ENCODE measurements at places on chromosomes 16 and 17.

DNA sequence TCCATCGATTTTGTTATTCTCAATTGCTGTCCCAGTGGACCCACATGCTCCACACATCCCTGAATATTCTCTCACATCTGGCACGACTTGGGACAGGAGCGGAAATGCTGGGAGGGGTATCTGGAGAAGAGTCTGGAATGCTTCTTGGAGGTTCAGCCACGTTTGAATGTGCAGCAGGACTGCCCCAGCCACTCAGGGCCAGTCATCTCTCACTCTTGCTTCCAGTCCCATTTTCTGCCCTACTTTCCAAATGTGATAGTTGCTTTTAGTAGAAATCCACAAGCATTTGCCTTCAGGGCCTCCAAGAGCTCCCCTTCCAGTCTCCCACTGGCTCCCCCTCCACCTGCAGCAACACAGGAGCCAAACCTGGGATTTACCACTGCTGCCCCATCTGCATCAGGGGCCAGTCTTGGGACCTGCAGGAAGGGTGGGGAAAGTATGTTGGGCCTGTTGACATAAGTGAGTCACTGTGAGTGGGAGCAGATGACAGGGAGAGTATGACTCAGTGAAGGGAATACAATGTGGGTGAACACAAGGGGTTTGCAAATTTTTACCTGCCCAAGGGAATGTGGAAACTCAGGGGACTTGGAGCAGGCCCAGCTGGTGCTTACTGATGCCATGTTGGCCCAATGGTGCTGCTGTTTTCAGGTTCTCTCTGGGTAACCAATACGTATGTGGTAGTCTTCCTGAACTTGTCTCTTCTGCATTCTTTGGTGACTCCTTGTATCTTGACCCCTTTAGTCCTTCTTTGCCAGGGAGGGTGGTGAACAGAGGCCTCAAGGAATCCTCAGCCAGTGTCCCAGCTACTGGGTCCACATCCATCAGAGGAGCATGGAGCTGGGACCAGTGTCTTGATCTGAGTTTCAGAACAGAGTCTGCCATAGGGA is 78.8 kb upstream of the CRHR1 start:
- no peak for DNase-seq

DNA sequence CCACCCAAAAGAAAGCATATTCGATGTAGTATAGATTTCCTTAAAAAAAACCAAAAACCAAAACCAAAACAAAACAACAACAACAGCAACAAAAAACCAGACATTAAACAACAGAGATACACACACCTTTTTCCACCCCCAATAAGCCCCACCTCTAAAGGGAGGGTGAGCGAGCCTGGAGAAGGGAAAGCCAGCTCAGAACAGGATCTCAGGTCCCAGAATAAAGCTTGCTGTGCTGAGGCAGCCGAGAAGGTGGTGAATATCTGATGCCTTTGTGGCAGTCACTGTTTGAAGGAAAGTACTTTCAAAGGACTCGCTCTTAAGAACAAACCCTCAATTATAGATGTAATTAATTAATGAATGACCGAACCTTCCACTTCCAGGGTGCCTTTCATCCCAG is 470 bp downstream of the KRT23 start:
- no peak for DNase-seq

DNA sequence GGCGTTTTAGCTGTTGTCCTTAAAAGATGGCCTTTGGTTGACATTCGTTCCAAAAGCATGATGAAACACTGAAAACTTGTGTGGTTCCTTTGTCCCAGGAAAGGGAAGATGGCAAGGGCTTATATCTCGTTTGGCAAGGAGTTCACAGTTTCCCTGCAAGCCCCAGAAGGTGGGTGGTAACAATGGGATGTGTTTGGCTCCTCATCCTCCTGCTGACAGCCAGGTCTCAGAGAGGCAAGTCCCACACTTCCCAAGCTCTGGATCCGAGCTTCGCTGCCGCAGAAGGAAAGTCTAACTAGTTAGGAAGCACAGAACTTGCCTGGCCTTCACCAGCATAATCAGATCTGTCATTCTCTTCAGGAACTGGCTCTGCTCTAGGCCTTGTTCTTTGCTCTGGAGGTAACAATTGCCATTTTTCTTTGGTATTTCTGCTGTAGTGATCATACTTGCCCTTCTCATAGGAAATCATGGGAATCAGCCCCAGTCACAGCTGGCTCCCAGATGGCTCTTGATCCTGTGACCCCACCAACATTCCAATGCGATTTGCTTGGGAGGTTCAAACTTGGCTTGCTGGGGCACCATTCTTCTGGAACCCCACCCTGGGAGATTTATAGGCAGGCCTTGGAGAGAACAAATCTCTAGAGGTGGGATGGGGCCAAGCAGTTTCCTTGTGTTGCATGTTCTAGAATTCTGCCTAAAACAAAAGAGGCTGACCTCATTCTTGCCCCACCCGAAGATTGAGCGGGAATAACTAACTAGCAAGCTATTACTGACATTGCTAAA is 17.9 kb downstream of the KPNA2 start:
- DNase-seq, result no peak

GRCh38 chr16:19093631-19094541 is 19.9 kb upstream of the ITPRIPL2 start:
- no peak for DNase-seq

GRCh38 chr16:67449336-67449735 is 18.4 kb downstream of the HSD11B2 start:
- DNase-seq, result no peak

- no peak for DNase-seq
Measured at GRCh38 chr17:920190-920589, 59.4 kb downstream of the NXN start.

GRCh38 chr17:33416131-33416530 is 123.0 kb upstream of the ASIC2 start:
- DNase-seq, result no peak

GRCh38 chr16:87222335-87222734 is 94.9 kb downstream of the C16orf95 start:
- DNase-seq, result no peak

DNA sequence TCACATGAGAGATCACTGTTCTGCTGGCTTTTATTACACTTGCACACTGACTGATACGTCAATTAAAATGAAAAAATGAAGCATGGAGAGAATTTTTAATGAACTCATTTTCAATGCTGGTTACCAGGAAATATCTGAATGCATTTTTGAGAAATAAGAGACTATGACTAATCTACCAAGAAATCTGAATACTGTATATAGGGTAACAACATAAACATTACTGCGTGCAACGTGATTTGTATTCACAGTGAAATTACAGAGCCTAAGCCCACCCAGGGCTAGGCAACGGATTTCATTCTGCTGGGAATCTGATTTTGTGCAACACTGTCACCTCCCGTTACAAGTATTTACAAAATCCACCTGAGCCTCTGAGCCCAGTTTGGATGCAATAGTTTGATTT is 23.8 kb upstream of the LCMT1 start:
- no peak for DNase-seq

- DNase-seq, result no peak
Measured at GRCh38 chr16:17382514-17382913, 88.2 kb downstream of the XYLT1 start.

- no peak for DNase-seq
Measured at GRCh38 chr17:8665684-8666083, 35.2 kb upstream of the MYH10 start.

DNA sequence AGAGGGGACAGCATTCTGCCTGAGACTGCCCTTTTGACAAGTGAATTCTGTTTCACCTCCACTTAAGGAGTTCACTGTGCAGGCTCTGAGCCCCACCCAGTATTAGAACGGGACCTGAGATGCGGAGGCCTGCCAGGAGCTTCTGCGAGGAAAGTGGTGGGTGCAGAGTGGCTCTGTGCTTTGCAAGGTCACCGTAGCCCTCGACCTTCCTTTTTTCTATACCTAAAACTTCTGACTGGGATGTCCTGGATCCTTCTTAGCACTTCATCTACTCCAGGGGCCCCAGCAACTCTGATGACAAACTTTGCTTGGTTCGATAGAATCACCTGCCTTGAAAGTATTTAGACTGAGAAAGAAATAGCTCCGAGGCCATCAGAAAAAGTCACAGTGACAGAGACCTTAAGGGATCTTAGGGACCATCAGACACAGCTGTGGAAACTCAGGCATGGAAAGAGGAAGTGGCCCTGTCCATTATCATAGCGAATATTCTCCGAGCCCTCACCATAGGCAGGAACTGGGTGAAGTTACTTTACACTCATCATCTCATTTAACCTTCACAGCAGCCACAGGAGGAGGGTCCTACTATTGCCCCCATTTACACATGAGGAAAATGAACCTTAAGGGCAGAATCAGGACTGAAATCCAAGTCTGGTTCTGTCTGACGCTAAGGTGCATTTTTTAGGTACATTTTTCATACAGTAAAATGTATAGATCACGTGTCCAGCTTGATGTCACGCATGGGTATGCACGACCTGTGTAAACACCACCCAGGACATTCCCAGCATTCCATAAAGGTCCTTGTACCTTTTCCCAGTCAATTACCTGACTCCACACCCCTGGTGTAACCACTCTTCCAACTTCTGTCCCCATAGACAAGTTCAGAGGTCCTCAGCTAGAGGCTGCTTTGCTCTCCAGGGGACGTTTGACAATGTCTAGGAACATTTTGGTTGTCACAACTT is 676 bp upstream of the KRT13 start:
- no peak for DNase-seq

- no peak for DNase-seq
Measured at GRCh38 chr17:65246252-65246651, 109.1 kb downstream of the RGS9 start.

- DNase-seq, result no peak
Measured at GRCh38 chr17:4104506-4104905, 38.3 kb downstream of the ZZEF1 start.

GRCh38 chr16:75012380-75013081 is 13.7 kb downstream of the ZNRF1 start:
- no peak for DNase-seq

- DNase-seq, result no peak
Measured at GRCh38 chr17:8712698-8713097, 31.9 kb downstream of the CCDC42 start.

- DNase-seq, result no peak
Measured at GRCh38 chr17:75712446-75712845, 8.8 kb upstream of the ITGB4 start.

DNA sequence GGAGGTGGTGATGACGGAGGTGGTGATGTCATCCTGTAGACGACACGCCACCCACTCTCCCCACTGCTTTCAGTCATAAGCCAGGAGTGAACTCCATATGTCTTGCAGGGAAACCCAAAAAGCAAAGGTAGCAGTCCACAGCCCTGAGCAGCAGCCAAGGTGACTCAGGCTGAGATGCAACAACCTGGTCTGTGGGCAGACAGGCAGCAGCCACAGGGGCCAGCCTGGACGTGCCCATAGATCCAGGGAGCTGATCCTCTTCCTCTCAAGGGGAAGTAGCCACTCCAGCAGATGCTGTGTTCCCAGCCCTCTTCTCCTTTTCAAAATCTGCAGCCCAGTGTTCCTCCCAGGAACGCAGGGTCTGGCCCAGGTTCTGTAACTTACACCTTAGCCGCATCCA is 17.3 kb upstream of the CIITA start:
- DNase-seq, result no peak

- no peak for DNase-seq
Measured at GRCh38 chr17:79978548-79978855, 57.2 kb downstream of the TBC1D16 start.

GRCh38 chr16:69057400-69058378 is 47.8 kb upstream of the HAS3 start:
- DNase-seq, result no peak

GRCh38 chr17:48630009-48630924 is 4.1 kb upstream of the HOXB9 start:
- no peak for DNase-seq

- DNase-seq, result no peak
Measured at GRCh38 chr16:9122342-9122741, 30.9 kb downstream of the HAPSTR1 start.

- DNase-seq, result no peak
Measured at GRCh38 chr16:4046221-4046620, 70.0 kb downstream of the ADCY9 start.

DNA sequence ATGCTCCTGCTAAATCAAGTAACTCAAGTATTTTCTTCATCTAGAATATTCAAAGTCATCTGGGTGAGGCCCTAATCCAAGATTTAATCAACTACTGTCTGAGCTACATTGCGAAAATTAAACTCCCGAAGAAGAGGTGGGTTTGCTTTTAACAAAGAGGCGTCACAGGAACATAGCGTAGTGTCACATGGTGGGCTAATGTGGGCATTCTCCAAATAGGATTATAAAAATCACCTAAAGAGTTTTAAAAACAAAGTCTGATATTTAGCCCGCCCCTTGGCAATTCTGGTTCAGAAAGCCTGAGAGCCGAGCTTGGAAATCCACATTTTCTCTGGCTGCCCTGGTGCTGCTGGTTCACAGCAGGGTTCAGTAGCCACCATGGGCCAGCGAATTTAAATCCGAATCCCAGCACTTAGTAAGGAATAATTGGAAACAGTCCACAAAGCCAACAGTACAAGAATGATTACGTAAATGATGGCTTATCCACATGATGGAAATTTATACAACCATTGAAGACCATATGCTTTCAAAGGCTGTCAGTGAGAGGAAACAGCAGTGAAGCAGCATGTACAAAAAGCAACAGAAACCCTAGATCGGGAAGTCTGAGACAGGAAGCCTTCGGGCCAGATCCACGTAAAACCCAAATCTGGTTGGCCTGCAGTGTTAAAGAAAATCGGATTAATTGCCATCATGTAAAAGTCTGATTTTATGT is 8.8 kb downstream of the PMM2 start:
- no peak for DNase-seq

- DNase-seq, result no peak
Measured at GRCh38 chr16:13414154-13414553, 505.8 kb upstream of the ERCC4 start.

DNA sequence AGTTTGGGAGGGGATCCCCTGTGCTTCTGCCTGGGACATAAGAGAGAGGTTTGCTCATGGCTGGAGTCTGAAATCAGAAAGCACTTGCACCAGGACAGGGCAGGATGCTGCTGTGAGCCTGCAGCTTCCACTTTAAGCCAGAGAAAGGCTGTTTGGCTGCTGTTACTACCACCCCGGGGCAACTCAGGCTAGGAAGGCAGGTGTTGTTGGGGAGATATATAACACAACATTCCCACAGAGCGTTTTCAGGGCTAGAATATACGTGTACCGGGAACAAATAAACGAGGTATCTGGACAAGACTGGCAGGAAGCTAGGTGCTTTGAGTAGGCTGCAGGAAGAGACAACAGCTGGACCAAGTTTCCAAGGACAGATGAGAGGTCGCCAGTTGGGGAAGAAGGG is 313.3 kb upstream of the CCL2 start:
- DNase-seq, result no peak

GRCh38 chr17:55285340-55286301 is 20.9 kb downstream of the HLF start:
- DNase-seq, result no peak

Data from effector CD8-positive, alpha-beta T cell (primary cell).